ENCODE measurements at places on chromosomes 7 and 10.

GRCh38 chr7:157896774-157897555, 560.2 kb downstream of the DNAJB6 start:
- DNase-seq, result no peak

GRCh38 chr10:58781873-58782488, 269.3 kb downstream of the BICC1 start:
- peak; percentile 13 for DNase-seq

DNA sequence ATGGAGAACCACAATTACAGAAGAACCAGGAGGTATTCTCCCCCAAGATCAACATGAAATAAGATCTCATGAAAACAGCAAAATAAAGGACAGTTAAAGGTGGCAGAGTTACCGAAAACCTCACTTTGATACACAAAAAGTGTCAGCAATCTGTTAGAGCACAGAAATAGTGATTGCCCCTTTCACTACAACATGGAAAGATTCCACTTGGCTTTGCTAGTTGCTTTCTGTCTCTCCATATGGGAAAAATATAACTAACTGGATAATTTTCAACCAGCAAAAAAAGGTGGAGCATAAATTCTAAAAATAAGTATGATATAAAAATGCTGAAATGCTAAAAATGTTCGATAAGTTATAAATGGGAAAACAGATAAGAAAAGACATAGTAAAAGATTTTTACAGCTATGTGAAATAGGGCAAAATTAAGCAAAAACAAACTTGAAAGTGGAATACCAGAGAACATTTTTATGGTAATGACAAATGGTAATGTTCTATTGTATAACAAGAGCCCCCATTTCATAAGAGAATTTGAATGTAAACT, 90.2 kb downstream of the GPR85 start:
- DNase-seq, result no peak

DNA sequence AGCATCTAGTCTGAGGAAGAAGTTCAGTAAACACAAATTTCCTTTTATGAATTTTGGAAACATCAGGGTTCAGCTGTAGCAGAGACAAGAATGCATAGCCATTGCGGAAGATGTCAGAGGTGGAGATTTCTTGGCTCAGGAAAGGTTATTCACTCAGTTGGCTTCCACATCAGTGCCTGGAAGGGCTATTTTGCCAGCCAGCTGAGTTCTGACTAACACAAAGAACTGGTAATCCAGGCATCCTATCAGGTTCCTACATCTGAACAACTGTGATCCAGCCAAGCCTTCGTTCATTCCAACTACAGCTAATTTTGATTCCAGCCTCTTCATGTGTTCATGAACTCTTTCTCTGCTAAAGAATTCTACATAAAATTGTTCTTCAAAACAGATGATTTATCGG, 965.6 kb downstream of the XPNPEP1 start:
- no peak for DNase-seq

- DNase-seq, result no peak
These were observed 28.4 kb downstream of the BMPER start for GRCh38 chr7:33933611-33934281.

GRCh38 chr10:5595591-5595990, 70.8 kb downstream of the ASB13 start:
- no peak for DNase-seq

GRCh38 chr7:132258231-132258630, 318.0 kb downstream of the PLXNA4 start:
- no peak for DNase-seq

DNA sequence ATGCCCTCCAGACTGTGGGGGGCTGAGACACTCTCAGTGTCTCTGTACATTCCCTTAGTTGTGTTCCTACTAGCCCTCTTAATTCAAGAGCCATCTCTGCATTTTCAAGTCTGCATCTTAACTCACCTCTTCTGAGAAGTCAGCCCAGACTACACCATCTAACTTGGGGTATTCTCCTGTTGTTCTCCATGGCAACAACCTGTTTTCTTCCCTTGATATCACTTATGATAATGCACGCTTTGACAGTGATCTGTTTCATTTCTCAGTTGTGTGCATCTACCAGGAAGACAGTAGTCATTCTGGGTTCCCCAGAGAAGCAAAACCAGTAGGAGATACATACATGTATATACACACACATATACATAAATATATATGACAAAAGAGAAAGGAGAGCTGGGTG, 707.3 kb upstream of the IGFBP3 start:
- DNase-seq, result no peak

DNA sequence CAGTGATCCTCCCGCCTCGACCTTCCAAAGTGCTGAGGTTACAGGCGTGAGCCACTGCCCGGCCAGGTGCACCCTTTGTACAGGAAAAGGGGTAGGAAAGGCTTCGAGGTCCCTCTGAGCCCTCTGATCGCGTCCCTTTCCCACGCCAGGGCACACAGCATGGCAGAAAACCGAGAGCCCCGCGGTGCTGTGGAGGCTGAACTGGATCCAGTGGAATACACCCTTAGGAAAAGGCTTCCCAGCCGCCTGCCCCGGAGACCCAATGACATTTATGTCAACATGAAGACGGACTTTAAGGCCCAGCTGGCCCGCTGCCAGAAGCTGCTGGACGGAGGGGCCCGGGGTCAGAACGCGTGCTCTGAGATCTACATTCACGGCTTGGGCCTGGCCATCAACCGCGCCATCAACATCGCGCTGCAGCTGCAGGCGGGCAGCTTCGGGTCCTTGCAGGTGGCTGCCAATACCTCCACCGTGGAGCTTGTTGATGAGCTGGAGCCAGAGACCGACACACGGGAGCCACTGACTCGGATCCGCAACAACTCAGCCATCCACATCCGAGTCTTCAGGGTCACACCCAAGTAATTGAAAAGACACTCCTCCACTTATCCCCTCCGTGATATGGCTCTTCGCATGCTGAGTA, 871 bp downstream of the POP7 start:
- no peak for DNase-seq

DNA sequence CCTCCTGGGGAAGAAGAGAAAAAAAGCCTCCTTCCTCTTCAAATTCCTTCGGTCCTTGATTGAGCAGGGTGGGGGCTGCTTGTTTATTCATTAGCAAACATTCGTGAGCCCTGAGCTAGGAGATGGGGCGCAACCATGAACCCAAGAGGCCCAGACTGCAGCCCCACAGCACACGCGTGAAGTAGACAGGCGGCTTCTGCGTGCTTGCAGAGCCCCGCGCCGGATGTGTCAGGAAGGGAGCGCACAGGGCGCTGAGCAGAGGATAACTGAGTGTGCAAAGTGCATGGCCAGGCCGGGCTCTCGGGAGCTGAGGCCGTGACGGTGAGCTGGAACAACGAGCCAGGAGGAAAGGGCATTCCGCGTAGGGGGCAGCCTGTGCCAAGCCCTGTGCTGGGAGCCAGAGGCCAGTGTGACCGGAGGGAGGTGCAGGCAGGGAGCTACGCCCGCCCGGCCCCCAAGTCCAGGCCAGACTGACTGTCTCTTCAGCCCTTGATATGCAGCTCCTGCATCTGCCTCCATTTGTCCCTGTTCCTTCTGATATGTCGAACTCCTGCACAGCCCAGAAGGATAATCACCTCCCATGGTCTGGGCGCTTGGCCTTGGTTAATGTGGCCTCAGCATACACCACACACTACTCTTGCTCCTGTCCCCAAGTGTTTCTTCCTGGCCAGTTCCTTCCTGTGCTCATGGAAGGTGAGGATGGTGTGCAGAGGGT, 4.6 kb downstream of the FOXL3 start:
- no peak for DNase-seq

DNA sequence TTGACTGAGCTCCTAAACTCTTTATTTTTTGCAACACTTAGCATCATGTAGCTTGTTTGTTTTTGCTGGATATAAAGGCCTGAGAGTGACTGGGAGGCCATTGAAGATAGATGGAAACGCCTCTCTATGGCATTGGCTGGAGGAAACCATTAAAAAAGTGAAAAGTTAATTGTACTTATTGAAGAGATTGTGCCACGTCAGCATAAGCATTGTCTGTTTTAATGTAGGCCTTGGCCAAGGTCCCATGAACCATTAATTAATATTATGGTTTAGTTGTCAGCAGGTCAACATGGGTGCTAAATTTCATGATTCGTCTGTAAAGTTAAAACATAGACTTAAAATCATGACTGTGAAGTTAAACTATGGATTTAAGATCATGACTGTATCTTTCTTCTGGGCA, 178.6 kb downstream of the GATA3 start:
- DNase-seq, result no peak

GRCh38 chr7:2093215-2093842, 139.4 kb downstream of the MAD1L1 start:
- DNase-seq, result no peak

- no peak for DNase-seq
These were observed 5.9 kb upstream of the LFNG start for GRCh38 chr7:2513702-2514101.

GRCh38 chr7:116528008-116528789, 3.4 kb downstream of the CAV1 start:
- DNase-seq, result no peak

DNA sequence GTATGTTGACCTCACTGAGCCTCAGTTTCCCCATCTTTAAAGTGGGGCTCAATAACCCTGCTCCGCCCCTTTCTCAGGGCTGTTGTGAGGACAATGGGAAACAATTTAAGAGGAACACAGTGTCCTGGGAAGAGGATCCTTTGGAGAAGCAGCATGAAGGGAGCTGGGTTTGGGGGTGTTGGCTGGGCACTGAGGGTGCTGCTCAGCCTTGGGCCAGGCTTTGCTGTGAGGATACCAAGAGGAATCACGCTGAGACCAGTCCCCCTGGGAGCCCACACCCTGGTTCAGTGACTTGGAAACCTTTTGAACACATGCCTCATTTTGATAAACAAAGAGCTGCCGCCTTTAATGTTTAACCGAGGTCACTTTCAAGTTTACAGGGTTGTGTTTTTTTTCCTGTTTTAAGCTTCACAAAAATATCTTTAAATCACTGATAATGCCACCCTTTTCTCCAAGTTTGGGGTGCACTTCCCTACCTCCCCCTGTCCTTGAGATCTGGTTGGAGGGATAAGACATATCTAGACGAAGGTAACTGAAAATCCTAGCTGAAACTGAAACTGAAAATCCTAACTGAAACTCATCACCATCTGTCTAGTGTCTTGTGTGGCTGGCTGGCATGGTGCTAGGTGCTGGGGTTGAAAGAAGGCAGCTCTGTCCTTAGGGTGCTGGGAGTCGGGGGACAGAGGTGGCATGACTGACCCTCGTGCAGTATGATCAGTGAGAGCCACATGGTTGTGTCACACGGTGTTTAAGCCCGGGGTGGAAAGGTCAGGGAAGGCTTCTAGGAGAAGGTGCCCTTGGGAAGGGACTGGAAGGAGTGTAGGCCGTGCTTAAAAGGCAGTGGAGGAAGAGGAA, 27.7 kb downstream of the ZNF775 start:
- DNase-seq, result no peak

Data from iPS DF 6.9 (cell line).